ENCODE measurements at places on chromosomes 3 and 15.

DNA sequence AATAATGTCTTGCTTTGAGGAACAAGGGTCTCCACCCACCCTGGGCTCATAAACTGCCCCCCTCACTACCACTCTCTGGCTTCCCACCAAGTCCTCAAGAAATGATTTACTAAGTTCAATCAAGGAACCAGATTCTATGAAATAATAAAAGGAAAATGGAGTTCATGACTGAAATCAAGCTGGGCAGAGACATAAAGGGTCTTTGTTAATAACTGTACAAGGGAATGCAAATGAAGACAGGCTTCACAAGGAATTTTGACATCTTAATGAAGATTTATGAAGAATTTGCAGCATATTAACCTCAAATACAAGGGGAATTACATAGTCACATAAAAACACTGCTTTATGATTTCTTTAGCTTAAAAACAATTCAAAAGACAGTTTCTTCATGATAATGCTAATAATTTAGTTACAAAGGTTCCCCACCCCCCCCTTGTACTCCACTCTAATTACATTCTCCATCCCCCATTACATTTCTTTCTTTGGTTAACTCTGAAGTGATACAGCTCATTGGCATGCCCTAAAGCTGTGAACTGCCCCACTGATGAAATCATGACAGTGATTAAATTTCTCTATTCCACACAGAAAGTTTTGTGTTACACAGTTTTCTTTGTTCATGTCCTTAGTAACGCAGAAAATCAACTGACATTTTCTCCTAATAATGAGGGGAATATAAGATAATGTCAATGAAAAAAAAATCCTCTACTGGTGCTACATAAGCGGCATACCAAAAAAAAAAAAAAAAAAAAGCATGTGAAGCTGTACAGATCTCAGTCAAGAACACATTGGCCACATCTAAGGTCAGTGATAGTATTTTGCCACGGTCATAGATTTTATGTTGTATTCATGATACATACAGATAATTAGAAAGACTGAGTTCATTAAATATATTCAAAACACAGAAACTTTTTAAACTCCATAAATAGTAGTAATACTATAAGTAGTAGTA, 54.4 kb downstream of the WWTR1 start:
- no peak for DNase-seq

GRCh38 chr3:52023860-52024764, 28.4 kb upstream of the RPL29 start:
- DNase-seq: no peak

DNA sequence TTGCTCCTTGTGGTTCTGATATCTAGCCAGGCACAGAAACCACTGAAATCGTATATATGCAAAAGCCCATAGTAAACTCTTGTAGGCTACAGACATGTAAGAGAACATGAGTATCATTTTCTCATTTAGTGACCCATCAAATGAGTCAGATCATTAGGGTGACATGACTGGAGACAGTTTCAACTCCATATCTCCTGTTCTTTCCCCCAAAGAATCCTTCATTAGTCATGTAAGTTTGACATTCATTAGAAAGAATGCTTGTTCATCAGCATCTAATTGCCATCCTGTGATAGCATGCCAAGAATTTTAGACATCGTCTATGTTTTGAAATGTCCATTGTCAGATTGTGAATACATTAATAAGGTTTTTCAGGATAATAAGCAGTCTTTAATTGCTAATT, 264.9 kb upstream of the TPM1 start:
- no peak for DNase-seq

GRCh38 chr15:53811530-53811929, 52.1 kb upstream of the WDR72 start:
- DNase-seq: no peak

- DNase-seq: no peak
These were observed 420.7 kb downstream of the ZNF385D start for GRCh38 chr3:21330293-21330692.

GRCh38 chr3:146581080-146581601, 24.0 kb downstream of the PLSCR5 start:
- no peak for DNase-seq

GRCh38 chr15:77897896-77898406, 179.6 kb downstream of the TBC1D2B start:
- no peak for DNase-seq

GRCh38 chr3:129085818-129086217, 25.2 kb downstream of the GP9 start:
- no peak for DNase-seq

DNA sequence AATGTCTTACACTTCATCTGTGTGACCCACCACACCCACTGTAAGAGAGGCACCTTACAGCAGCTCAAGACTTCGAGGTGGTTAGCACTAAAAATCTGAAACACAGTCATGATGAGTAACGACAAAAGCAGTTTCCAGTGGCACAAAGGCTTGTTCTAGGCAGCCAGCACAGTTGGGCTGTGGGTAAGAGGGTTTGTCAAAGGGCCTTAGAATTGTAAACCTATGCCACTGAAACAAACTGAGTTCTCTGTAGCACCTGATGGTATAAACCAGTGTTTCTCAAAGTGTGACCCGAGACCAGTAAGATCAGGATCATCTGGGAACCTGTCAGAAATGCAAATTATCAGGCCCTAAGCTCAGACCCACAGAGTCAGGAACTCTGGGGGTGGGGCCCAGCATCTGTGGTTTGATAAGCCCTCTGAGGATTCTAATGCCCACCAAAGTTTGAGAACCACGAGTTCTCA, 36.5 kb downstream of the DAPK2 start:
- DNase-seq: no peak

DNA sequence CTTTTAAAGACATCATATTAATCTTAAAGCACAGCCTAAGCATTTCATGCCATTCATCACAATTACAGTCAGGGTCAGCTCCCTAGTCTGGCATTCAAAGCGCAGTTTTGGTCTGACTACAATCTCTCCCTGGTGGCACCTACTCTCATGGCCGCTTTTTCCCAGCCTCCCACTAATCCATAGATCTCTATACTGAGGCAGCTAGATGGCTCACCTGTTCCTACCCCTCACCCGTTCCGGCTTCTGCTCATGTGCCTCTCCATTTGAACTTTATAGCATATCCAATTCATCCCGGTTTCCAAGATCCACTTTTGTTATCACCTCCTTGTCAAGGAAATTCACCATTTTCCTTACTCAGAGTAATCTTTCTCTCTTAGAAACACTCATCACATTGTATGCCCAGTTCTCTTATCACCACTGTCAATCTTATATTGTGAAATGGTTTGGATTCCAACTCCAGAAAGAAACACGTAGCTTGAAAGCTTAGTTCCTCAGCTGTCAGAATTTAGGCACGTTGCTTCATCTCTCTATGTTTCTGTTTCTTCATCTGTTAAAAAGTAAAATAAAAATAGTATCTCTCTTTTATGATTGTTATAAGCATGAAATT, 220.0 kb upstream of the UBE2E2 start:
- no peak for DNase-seq

DNA sequence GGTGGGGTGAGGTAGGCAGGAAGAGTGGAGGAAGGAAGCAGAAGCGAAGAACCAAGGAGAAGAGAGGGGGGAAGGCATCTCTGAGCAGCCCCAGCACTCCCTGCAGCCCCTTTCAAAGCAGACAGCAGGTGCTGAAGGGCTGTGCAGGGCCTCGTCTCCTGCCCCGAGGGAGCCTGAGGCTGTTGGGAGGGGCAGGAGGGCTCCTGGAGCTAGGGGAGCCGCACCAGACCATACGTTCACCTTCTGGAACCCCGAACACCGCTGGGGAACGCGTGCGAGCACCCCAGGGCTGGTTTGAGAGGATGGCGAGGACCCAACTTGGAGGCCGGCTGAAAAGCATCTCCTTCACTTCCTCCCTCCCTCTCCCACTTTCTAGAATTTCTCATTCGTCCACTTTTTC, 259.8 kb downstream of the FAM43A start:
- DNase-seq: no peak

DNA sequence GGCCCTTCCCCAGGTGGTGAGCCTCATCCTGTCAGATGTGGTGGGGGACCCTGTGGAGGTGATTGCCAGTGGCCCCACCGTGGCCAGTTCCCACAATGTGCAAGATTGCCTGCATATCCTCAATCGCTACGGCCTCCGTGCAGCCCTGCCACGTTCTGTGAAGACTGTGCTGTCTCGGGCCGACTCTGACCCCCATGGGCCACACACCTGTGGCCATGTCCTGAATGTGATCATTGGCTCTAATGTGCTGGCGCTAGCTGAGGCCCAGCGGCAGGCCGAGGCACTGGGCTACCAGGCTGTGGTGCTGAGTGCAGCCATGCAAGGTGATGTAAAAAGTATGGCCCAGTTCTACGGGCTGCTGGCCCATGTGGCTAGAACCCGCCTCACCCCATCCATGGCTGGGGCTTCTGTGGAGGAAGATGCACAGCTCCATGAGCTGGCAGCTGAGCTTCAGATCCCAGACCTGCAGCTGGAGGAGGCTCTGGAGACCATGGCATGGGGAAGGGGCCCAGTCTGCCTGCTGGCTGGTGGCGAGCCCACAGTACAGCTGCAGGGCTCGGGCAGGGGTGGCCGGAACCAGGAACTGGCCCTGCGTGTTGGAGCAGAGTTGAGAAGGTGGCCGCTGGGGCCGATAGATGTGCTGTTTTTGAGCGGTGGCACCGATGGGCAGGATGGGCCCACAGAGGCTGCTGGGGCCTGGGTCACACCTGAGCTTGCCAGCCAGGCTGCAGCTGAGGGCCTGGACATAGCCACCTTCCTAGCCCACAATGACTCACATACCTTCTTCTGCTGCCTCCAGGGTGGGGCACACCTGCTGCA, 4.8 kb downstream of the GLYCTK start:
- no peak for DNase-seq

- DNase-seq: no peak
These were observed 30.6 kb downstream of the CTSH start for GRCh38 chr15:78914027-78914764.

GRCh38 chr3:174202561-174202960, 656.6 kb upstream of the NAALADL2 start:
- DNase-seq: no peak

DNA sequence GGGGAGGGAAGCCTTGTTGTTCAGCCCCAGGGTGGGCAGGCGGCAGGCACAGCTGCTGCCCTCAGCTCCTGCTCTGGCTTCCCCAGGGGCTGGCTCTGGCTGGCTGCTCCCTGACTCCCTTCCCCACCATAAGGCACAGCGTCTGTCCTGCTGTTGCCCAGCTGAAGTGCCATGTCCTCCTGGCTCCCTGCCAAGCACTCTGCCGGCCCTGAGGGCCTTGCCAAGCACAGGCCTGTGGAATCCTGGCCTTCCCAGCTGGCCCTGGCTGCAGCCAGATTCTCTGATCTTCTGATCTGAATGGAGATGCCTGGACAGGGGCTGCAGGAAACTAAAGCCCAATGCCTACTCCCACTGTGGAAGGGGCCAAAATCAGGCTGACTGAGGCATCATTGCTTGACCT, 1.1 kb downstream of the IQCF6 start:
- DNase-seq: no peak

- DNase-seq: no peak
These were observed 4.0 kb downstream of the OR5H14 start for GRCh38 chr3:98151241-98151640.

DNA sequence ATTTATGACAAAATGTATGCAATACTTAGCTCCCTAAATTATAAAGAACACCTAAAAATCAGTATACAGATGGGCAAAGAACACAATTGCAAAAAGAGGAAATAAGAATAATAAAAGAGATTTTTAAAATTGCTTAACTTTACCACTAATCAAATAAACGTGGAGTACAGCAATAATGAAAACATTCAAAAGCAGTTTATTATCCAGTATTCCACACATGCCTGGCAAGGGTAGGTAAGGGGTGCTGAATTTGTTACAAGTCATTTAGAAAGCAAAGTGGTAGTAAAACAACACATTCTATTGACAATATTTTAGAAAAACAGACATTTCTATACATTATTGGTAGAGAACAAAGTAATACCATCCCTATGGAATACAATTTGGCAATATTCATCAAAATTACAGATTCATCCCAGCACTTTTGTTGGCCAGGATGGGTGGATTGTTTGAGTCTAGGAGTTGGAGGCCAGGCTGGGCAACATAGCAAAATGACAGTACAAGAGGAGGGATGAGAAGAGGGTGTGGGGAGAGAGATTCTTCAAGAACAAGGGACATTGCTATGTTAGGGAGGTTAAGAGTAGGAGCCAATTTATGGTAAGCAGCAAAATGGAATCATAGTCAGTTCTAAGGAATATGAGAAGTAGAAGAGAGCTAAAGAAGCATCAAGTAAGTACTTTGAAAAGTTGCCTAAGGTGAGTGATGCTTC, 3.7 kb upstream of the ACKR4 start:
- DNase-seq: no peak
